Lung (tissue), 17 donors: ENCODE measurements at places on chromosomes 1 and 21. TPM values are rescaled to one million over a fixed set of nuclear protein-coding genes. Genes with fewer than 3 reads are reported as not detected.
A peak's percentile ranks its signal among the peaks of the same experiment; 100 is the strongest.

- no peak for DNase-seq
Observed at GRCh38 chr1:25594971-25595370, 21.6 kb upstream of the MAN1C1 start.

- DNase-seq: no peak
Observed at GRCh38 chr1:6779089-6779805, 6.0 kb upstream of the CAMTA1 start.

GRCh38 chr1:108955881-108956280 is 7.4 kb downstream of the CLCC1 start:
- DNase-seq: no peak

DNA sequence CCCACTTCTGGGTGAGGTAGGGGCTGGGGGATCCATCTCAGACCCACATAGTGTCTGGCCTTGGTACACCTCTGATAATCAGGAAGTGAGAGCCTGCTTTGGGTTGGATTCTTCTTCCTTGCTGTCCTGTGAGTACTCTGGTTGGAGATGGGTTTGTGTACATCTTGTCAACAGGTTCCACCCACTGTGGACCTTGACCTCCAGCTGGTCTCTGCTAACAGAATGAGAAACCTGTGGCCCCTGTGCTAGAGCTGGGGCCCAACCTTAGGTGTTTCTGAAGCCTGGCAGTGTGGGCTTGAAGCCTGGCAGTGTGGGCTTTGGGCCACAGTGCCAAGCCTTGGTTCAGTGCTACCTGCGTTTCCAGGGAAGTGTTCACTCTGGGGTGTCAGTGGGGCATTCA is 2.6 kb downstream of the ZBTB48 start:
- no peak for DNase-seq

DNA sequence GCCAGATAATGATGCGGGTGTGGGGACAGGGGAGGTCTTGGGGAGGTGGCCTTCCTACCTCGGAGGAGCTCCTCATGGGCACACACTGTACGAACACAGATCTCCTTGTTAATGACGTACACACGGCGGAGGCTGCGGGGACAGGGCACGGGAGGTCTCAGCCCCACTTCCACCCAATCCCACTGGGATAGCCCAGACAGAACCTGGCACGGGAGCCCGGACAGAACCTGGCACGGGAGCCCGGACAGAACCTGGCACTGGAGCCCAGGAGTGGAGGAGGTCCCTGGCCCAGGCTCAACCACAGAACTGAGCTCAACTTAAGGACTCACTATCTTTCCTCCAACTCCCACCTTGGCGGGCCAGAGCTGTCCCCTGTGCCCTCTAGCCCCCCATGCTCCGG is 5.2 kb downstream of the MFAP2 start:
- no peak for DNase-seq

- peak; percentile 89 for DNase-seq
Observed at GRCh38 chr1:27392096-27392777, at the start of gene GPR3. GPR3 (plus strand) TSS chr1:27392622; CDS start chr1:27393799, 1,177 bp downstream.

GRCh38 chr1:19840228-19840627 is 25.1 kb upstream of the RNF186 start:
- DNase-seq: no peak

GRCh38 chr1:233025567-233025966 is 75.2 kb downstream of the NTPCR start:
- no peak for DNase-seq

Gene TNFAIP8L2
- 31.8 TPM for polyA plus RNA-seq

Gene PPP1R12B
- 7.0 TPM for polyA plus RNA-seq

Gene KCNH1
- not detected for polyA plus RNA-seq

Gene EPHA10
- 0.26 TPM for polyA plus RNA-seq

Gene ELOA
- 27.3 TPM for polyA plus RNA-seq

Gene CFH
- polyA plus RNA-seq: 44.7 TPM
